Activated T-cell treated with anti-CD3 and anti-CD28 coated beads for 1 hour (primary cell): ENCODE measurements at places on chromosomes 12 and 14.

DNA sequence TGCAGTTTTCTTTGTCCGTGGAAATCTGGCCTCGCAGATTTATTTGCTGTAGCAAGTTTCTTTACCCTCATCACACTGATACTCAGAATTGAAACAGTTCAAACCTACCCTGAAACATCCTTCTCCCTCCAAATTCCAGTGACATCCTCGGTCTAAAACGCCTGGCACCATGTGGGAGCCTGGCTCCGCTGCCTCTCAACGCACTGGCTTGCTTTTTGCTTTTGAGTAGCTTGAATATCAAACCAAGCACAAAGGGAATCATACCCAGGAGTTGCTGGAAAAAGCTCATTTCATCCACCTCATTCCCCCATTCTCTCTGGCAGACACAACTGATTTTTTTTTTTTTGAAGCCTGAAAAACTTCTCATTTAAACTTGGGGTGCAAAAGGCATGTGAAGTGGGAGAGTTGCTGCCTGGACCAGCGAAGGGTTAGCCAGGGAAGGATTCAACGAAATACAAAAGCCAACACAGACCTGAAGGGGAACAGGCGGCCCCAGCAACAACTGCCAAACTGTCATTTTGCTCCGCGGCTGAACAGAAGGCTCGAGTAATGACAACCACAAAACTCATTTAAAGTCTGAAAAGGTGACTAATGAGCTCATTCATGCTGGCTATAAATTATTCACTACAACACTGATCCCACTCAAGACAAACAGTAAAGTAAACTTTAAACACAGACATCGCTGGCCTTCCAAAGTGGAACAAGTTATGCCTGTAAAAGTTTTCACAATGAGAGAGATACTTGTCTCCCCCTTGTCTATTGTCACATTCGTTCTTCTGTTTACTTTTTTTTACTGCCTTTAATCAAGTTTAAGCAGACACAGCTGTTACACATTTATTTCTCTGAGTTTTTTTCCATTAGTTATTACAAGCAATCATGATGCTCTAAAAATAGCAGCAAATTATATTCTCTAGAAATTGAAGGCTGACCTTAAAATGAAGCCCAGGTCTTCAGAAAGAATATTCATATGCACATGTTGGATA, 12.5 kb upstream of the FOXN3 start:
- no peak for DNase-seq

DNA sequence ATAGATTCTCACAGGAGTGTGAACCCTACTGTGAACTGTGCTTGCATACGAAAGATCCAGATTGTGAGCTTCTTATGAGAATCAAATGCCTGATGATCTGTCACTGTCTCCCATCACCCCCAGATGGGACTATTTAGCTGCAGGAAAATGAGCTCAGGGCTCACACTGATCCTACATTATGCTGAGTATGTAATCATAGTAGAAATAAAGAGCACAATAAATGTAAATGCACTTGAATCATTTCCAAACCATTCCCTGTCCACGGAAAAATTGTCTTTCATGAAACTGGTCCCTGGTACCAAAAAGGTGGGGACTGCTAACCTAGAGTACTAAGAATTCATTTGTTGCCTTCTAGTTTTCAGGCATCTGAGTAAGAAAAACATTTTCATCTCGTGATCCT, 1215.8 kb upstream of the TMEM132C start:
- DNase-seq, result no peak

DNA sequence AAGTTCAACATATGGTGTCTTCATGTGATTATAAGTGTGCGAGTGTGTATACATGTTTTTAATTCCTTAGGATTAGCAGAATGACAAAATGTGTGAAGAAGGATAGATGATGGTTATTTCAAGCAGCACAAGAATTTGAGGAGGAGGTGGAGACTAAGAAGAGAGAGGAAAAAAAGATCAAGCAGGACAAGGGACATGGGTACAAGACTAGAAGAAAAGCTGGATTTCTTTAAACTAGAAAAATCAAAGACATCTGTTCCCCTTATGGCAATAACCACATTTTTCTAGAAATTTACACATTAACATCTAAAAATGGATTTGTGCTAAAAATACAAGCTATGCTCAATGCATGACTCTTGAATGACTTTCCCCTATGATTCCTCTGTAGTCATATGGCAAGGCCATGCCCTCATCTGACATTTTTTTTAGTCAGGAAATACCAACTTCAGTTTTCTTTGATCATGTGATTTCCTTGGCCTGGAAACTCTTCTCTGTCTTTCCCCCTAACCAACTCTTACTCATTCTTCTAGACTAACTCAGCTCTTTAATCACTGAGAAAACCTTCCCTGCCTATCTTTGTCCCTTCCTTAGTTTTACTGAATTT, 435.8 kb downstream of the NRXN3 start:
- DNase-seq, result no peak

- DNase-seq, result no peak
These were observed 23.8 kb upstream of the FICD start for GRCh38 chr12:108491256-108491655.

DNA sequence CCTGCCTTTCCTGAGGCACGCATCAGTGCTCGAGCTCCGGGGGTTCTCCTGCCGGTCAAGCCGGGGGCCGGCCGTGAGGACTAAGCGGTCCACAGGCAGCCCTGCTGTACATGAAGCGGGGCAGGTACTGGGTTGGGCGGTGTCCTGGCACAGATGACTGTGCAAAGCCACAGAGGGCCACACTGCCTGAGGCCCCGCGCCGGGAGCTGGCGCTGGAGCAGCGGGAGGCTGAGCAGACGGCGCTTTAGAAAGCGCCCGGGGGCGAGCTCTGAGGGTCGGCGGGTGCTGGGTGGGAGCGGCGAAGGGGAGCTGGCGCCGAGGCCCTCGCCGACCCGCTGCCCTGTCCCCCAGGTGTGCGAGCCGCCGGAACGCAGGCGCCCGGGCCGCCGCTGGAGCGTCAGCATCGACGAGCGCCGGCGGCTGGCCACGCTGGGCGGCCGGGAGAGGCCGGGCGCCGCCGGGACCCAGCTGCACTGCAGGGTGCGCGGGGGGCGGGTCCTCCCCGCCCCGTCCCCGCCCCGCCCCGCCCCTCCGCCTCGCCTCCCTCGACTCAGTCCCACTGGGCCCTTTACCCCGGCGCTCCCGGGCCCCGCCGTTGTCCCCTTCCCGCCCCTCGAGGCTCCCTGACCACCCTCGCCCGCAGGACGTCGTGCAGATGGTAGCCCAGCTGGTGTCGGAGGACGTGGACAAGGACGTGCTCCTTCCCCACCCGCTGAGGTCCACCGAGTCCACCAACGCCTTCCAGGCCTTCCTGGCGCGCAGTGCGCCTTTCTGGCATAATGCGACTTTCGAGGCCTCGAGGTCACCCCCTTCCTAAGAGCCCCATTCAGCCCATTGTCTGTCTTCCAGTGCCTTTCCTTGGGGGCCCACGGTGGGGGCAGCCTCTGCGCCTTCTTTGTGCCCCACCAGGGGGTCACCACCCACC, 8.3 kb upstream of the MTA1 start:
- DNase-seq, result no peak

DNA sequence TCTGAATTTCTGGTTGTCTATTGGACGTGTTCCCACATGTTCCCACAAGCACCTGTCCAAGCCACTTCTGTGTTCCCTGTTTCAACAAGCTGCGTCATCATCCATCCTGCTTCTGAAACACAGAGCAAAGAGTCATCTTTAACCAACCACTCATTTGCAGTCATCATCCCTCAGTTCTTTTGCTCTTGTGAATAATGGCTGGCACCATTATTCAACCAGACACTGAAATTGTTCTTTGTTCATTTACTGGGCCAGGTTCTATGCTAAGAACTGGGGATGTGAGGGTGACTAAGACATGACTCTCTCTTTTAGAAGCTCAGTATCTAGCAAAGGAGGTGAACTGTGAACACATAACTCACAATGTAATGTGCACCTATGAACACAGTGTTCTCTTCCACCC, 40.7 kb upstream of the ANO4 start:
- no peak for DNase-seq

DNA sequence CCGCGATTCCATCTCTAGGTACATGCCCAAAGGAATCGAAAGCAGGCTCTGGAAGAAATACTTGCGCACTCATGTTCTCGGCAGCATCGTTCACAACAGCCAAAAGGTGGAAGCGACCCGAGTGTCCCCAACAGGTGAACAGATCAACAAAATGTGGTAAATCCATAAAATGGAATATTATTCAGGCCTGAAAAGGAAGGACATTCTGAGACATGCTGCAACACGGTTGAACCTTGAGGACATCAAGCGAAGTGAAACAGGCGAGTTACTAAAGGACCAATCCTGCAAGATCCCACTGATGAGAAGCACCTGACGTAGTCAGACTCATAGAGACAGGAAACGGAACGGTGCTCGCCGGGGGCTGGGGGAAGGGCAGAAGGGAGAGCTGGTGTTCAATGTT, 17.5 kb upstream of the DIO3 start:
- no peak for DNase-seq

DNA sequence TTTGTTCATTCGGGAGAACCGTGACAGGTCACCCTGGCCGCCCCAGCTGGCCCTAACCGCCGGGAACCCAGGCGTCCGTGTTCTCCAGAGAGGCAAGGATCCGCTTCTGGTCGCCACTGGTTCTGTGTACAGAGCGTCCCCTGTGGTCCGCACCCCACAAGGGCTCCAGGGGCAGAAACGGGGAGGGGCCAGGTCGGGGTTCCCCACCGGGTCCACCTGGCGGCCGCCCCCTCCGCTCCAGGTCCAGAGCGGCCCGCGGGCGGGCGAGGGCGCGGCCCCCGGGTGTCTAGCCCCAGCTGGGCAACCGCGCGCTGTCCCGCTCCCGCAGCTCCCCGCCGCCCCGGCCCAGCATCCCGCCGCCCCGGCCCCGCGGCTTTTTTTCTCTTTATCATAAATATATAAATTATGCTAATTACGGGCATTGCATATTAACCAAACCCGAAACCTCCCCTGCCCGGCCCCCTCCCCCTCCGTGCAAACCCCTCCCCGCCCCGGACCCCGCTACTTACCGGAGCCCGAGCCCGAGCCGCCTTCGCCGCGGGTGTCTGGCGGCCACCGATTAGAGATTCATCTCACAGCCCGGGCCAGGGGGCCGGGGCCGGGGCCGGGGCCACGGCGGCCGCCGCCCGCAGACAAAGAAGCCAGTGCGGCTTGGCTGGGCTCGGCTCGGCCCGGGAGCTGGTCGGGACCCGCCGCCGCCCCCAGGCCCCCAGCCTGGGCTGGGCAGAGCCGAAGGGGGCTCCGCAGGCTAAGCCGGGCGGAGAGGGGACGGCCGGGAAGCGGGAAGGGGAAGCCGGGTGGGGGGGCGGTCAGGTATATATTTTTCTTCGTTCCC, 512 bp downstream of the POU6F1 start:
- DNase-seq, result peak; percentile 48

GRCh38 chr12:73361156-73361863, 1089.1 kb downstream of the TRHDE start:
- no peak for DNase-seq

DNA sequence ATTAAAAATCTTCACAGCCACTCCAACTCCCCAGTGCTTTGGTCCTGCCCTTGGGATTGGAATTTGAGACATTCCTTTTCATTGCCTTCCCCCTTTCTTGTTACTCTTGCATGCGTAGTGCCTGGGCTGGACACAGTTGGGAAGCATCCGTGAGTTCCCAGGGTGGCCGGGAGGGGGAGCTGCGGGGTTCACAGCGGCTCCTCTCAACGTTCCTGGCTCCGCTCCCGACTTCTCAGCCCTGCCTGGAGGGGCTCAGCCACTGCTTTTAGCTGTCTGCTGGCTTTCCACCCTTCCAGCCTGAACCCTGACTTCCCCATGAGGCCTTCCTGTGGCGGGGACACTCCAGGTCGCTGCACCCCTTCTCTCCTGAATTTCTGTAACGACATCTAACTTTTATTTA, 3.2 kb downstream of the TEX52 start:
- DNase-seq, result peak; percentile 31

GRCh38 chr12:81573228-81573627, 185.9 kb downstream of the PPFIA2 start:
- DNase-seq, result no peak

- DNase-seq, result peak; percentile 88
These were observed at the start of gene DCAF5 for GRCh38 chr14:69152902-69153151. DCAF5 (minus strand) TSS chr14:69153119; CDS start chr14:69152978, 141 bp downstream.

DNA sequence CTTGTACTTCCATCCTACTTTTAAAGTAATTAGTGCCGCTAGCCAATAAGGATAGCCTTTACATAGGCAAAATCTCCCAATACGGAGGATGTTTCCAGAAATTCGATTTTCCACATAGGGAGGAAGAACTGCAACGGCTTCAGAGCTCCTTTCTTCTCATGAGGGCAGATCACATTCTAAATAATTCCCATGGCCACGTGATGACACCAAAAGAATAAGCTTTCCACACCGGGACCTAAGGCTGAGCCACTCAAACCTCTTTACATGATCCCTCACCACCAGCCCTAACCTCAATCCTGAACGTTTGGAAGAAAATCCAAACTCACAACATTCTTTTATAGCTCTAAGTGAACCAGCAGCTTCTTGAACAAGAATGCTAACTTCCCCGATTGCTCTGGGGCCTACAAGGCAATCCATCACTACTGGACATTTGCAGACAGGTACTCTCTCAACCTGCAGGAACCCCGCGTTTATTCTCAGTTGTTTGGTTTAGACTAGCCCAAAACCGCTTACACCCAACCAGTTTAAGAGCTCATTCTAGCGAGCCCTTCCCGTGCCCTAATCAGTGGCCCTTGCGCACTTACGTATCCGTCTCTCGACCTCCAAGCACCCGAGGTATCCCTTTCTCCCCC, 884 bp downstream of the CAPRIN2 start:
- no peak for DNase-seq

DNA sequence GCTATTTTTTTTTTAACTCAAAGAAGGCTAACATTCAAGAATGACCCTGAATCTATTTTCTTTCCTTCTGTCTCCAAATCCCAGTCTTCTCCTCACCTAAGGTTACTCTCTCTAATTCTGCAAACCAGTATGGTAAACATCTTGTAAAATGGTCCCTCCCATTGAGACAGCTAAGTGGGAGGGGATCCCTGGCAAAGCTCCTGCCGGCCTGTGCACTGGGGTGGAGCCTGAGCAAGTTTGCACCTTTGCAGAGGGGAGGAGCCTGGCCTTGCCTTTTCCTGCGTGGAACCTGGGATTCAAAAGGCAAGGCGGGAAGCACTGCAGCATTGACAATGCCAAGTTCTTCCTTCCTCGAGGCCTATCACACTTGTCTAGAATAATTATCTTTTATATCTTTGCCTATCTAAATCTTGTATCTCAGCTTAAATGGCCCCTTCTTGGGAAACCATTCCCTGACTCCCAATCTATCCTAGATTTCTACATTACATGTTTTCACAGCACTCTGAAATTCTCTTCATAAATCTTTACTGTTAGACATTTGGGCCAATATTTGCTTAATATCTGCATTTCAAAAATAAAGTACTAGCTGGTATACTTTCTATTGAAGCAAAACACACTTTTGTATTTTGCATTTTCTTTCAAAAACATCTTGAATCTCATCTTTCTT, 83.0 kb downstream of the EPS8 start:
- DNase-seq, result no peak

DNA sequence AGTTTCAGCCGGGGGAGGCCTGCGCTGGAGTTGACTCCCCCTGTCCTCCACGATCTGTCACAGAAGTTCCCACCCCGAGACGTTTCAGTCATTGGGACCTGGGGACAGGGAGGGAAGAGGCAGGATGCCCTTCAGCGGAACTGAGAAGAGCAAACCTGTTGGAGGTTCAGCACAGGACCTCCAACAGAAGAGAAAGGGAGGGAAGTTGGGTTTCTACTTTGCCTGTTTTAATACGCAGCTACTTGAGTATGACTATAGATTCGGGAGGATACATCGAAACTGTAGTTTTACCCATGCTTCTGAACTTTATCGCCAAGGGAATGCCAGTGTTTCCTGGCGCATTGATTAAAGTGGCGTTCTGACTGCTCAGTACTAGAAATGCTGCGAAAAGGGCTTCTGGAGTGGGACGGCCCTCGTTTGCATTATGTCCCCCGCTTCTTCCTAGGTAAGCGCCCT, 2.3 kb upstream of the DUSP6 start:
- DNase-seq, result no peak
